ENCODE measurements at places on chromosomes 5 and 9.
A peak's percentile ranks its signal among the peaks of the same experiment; 100 is the strongest.

DNA sequence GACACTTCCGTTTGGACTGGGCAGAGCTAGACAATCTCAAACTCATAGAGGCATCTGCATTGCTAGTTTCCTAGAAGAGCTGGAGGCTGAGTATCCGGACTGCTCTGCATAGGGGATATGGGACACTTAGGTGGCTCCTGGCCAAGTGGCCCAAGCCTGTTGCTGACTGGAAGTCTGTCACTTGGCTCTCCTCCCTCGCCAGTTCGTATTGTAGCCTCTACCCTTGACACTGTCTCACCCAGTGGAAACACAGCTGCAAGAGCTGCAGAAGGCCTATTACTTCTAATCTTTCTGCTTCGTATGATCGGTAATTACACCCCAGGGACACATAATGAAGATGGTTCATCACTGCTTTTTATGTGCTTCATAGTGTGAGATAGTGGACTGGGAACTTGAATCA, 34.7 kb downstream of the ITGA1 start:
- no peak for DNase-seq

DNA sequence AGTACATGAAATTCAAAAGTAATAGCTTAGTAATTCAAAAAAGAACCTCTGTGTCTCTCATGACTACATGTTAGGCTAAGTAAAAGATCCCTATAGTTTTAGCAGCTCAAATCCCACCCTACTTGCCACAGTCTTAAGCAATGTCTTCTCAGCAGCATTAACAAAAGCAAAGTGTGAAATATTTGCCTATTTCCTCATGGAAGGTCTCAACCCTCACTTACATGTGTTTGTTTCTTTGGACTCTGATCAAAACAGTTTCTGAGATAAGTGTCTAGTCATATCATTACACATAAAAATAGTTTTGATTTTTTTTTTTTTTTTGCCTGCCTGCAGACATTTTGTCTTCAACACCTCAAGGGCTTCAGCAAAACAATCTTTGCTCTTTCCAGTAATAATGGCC, 310.5 kb downstream of the CETN3 start:
- no peak for DNase-seq

GRCh38 chr9:134364391-134365114, 38.3 kb downstream of the RXRA start:
- DNase-seq, result no peak

GRCh38 chr5:14650052-14650451, 14.5 kb upstream of the OTULIN start:
- no peak for DNase-seq

DNA sequence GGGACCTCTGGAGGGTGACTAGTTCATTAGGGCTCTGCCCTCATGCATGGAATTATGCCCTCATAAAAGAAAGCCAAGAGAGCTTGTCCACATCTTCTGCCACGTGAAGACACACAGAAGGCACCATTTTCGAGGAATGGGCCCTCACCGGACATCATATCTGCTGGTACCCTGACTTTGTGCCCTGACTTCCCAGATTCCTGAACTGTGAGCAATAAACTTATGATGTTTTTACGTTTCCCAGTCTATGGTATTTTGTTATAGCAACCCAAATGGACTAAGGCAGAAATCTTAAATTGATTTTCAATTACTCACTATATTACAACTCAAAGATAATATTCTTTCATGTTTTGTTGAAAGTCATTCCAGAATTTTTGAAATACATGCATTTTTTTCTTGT, 163.8 kb upstream of the PAPPA start:
- no peak for DNase-seq

DNA sequence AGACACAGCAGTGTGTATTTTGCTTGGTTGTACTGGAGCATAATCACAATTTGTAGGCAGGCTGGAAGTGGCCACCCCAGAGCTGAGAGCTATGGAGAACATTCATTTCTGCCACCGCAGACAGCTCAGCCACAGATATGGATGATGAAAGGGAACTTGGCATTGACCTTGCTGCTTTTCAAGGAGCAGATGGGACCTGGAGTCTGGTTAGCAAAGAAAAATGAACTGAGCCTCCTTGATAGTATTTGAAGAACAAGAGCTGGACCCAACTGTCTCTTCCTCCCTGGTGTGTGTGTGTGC, 395.2 kb upstream of the ZNF462 start:
- DNase-seq, result no peak

- no peak for DNase-seq
Measured at GRCh38 chr9:81827616-81828296, 100.5 kb upstream of the SPATA31D4 start.

GRCh38 chr5:175471628-175472027, 6.7 kb upstream of the SFXN1 start:
- peak; percentile 65 for DNase-seq

- DNase-seq, result no peak
Measured at GRCh38 chr9:335373-335772, 120.7 kb downstream of the DOCK8 start.

DNA sequence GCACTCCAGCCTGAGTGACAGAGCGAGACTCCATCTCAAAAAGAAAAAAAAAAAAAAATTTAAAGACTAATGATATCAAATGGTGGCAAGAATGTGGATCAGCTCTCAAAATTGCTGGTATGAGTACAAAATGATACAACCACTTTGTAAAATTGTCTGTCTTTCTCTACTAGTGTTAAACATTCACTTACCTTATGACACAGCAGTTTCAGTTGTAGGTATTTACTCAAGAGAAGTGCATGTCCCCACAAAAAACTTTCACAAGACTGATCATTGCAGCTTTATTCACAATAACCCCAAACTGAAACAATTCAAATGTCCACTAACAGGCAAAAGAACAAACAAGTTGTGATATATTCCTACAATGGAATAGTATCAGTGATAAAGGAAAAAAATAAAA, 14.7 kb upstream of the CETN3 start:
- DNase-seq, result no peak

DNA sequence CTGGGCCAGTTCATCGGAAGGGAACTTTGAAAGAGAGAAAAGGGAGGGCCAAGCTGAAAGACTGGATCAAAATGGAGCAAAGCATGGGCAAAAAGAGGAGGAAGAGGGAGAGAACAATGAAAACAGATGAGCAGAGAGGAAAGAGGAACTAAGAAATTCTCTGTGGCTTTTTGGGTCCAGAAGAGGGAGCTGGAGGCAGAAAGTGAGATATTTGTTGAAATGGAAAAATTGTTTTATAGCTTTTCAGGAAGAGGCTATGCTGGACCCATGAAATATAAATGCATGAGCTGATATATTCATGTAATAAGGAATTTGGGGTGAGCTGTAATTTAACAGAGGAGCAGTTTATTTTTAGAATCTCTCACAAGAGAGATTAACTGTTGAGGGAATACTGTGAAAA, 457.3 kb downstream of the DMAC1 start:
- no peak for DNase-seq

GRCh38 chr5:38420691-38421390, 135.6 kb downstream of the LIFR start:
- peak; percentile 68 for DNase-seq

- DNase-seq, result no peak
Measured at GRCh38 chr5:57513785-57514184, 31.2 kb upstream of the ACTBL2 start.

- DNase-seq, result no peak
Measured at GRCh38 chr5:66956439-66956838, 240.2 kb downstream of the CD180 start.

DNA sequence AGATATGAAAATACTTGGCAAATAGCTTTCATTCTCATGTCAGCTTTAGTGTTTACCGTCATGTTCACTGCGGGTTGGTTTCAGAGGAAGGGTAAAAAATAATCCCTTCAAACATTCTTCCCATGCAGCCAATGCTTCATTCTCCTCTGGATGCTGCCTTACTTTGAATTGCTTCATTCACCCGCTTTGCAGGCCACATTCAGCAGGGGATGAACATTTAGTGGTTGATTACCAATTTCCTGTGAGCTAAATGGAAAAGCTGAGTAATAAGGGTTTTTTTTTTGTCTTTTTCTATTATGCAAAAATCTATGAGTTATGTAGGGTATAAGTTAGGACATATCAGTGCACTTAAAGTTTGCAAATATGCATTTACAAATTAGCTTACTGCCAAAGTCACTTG, 96.3 kb upstream of the MEF2C start:
- DNase-seq, result no peak

GRCh38 chr9:129394061-129394885, 216.2 kb upstream of the IER5L start:
- DNase-seq, result no peak

GRCh38 chr5:180974612-180975315, 13.9 kb upstream of the BTNL3 start:
- no peak for DNase-seq

DNA sequence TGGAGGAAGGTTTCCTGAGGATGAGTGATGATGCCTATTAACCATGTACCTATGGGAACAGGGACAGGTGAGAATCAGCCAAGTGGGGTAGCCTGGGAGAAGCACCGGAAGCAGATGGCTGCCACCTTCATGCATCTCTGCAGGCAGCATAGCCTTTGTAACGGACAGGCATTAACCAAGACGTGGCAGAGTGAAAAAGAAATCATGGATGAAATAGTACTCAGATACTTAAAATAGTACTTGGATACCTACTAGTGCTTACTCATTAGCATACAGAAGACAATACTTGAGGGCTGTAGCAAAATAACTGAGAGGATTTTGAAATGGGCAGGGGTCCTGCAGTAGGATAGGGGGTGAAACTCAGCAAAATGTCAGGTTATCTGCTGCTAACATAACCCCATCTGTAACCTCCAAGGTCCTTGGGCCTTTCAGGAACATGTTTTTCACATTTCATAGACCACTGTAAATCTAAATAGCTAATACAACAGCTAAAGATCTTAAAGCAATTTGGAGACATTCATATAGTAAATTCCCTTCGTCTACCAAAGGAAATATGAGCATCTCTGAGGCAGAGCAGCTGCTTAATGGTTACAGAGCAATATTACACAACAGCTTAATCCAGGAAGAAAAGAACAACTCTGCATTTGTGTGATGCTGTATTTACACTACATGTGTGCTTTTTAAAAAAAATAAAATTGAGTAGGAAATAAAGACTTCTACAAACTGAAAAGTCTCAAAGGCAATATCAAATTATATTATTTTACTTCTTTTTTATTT, 154.3 kb downstream of the NFIB start:
- no peak for DNase-seq

- DNase-seq, result no peak
Measured at GRCh38 chr5:167923396-167923795, 368.0 kb upstream of the WWC1 start.

DNA sequence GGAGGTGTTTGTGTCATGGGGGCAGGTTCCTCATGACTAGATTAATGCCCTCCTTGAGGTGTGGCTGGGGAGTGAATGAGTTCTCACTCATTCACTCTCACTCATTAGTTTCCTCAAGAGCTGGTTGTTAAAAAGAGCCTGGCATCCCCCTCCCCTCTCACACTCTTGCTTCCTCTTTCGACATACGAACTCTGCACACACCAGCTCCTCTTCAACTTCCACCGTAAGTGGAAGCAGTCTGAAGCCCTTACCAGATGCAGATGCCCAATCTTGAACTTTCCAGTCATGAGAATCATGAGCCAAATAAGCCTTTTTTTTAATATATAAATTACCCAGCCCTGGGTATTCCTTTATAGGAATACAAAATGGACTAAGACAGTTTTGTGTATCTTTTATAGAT, 82.5 kb downstream of the SPRY4 start:
- DNase-seq, result no peak

GRCh38 chr5:68279984-68280383, 64.4 kb downstream of the PIK3R1 start:
- DNase-seq, result no peak

DNA sequence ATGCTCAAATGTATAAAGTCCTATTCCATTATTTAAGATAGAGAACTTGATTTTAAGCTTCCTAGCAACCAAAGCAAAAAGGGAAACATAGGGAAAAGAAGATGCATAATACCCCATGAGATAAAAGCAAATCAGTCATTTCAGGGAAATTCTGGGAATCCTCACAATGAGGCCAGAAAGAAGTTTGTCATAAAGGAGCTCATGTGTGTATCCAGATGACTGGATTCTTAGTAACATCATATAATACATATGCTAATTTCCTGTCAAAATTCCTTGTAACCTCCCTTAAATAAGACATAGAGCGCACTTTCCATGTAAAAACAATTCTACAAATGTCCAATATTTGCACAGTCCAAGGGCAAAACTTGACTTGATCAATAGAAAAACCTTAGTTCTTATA, 411.0 kb upstream of the WWC1 start:
- DNase-seq, result no peak
